Activated naive CD4-positive, alpha-beta T cell (primary cell): ENCODE measurements at places on chromosomes 16 and 17.

GRCh38 chr17:76125922-76126321, 15.1 kb downstream of the FOXJ1 start:
- no peak for DNase-seq

DNA sequence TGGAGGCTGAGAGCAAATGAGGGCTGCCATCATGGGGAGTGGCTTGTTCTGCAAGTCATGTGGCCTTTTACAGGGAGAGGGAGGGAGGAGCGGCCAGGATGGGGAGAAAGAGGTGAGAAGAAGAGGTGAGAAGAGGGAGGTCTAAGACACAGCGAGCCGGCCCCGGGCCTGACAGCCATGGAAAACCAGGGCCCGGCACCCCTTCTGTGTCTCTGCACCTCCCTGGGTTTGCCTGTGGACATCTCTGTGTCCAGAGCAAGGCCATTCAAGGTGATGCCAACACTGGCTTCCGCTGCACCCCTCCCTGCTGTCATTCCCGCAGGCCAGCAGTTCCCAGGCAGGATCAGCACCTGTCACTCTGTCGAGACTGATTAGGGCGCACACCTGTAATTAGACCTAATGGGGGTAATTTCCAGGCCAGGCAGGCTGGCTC, 75.6 kb downstream of the MGAT5B start:
- no peak for DNase-seq

DNA sequence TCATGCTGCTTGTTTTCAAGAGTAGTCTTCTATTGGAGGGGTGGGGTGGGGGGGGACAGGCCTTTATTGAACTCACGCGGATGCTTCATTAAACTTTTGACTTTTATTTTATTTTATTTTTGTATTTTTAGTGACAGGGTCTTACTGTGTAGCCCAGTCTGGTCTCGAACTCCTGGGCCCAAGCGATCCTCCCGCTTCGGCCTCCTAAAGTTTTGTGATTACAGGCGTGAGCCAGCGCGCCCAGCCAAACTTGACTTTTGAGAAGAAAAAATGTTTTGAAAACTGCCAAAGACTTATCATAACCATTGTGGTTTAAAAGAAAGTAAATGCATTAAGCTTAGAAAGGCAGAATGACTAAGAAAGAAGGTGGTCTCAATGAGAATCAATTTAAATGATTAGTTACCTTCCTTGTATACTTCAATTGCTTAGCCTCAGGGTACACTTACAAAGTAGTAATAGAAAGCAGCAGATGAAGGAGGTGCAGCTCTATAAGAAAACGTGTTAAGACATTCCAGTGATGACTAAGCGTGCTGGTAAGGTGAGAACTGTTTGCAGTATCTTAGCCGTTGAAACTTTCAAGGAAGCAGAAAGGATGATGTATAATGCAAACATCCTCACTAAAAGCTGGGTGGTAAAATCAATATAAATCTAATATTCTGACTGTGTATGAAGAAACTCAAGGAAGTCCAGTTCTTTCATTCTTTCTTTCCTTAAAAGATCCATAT, 1.2 kb downstream of the AP2B1 start:
- DNase-seq, result no peak

GRCh38 chr16:86809458-86809955, 231.2 kb downstream of the FOXL1 start:
- no peak for DNase-seq

- no peak for DNase-seq
Observed at GRCh38 chr17:74478420-74479100, 12.1 kb downstream of the CD300A start.

- DNase-seq, result no peak
Observed at GRCh38 chr16:77896415-77897128, 108.2 kb downstream of the VAT1L start.

- no peak for DNase-seq
Observed at GRCh38 chr16:73572135-73572828, 524.4 kb upstream of the ZFHX3 start.

- no peak for DNase-seq
Observed at GRCh38 chr17:69524854-69525253, 110.4 kb downstream of the MAP2K6 start.

GRCh38 chr17:36778448-36778847, 158.8 kb upstream of the LHX1 start:
- DNase-seq, result no peak

DNA sequence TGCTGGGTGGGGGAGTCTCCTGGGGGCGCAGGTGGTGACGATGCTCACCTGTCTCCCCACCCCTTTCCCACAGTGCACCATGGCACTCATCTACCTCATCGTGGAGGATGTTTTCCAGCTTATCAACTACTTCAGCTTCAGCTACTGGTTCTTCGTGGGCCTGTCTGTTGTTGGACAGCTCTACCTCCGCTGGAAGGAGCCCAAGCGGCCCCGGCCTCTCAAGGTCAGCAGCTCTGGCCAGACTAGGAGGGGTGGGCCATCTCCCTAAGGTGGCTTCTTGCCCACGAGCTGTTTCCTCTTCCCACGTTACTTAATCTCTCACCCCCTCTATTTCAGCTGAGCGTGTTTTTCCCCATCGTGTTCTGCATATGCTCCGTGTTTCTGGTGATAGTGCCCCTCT, 14.5 kb downstream of the SLC7A6OS start:
- DNase-seq, result no peak

GRCh38 chr17:30790279-30790678, 34.2 kb downstream of the CRLF3 start:
- no peak for DNase-seq

DNA sequence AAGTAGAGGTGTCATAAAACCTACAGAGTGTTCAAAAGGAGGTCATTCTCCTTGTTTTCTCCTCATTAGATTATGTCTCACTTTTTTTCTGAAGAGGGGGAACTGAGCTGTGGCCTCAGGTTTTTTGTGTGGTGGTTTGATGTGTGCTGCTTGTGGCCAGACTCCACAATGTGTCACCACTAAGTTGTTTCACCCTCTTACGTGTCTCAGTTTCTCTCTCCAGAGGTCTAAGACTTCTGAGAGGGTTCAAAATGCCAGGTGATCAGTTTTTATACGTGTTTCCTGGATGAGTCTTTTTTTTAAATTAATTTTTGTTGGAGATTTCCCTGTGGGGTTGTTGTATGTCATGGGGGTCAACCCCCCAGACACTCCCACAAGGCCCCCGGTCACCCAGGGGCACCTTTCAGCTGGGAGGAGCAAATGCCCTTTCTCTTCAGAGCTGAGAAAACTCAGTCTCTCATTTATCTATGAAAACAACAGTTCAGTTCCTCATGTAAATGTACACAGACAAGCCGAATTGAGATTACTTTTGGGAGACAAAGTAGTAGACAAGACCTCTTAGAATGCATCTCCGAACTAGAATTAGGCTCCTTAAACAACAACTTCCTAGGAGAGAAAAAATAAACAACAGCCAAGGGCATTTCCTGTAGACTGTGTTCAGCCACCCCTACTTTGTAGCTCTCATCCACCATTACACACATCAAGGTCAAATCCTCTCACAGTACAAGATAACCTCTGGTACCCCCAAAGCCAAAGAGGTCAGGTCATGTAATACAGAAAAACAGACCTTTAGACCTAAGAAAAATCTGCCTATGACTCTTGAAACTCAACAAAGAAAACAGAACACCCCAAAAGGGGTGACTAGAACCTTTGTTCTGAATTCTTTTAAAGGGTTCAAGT, 23.9 kb upstream of the TMEM98 start:
- DNase-seq, result no peak

DNA sequence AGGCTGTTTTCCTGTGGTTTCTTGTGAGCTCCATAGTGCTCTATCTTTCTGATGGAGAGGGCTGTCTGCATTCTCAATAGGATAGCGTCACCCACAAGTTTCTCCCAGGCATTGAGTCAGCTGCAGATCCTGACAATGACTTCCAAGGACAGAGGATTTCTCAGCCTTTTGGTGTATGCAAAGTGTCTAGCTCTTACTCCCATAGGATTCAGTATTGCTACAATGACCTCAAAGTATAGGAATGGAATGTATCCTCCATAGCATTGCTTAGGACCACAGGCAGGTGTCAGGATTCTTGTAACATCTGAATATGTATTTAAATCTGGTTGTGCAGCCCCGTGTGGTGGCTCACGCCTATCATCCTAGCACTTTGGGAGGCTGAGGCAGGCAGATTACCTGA, 32.3 kb downstream of the SMIM36 start:
- DNase-seq, result no peak

GRCh38 chr17:75317671-75318070, 28.4 kb upstream of the SLC25A19 start:
- DNase-seq, result no peak

GRCh38 chr17:50462446-50462845, 6.2 kb downstream of the CHAD start:
- no peak for DNase-seq
